ENCODE measurements at places on chromosomes 4 and X.

DNA sequence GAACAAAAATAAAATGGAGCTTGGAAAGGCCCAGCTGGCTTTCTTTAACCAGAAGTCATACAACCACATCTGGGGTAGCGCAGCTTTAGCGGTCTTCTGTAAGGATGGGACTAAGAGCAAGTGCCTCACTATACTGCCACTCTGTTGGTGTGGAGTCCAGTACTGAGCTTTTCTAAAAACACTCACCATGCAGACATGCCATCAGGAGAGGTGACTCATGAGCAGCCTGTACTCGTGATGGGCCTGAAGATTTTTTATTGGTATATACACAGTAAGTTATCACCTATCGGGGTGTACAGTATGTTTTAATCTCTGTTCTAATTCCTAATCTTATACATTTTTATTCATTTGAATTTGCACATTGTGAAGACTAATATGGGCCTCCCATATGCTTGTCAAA lies 9.6 kb downstream of the PPP3CA start:
- DNase-seq = no peak

GRCh38 chrX:30620125-30620524 lies 33.1 kb upstream of the GK start:
- DNase-seq = no peak

GRCh38 chr4:129622566-129622965 lies 526.6 kb downstream of the C4orf33 start:
- DNase-seq = no peak

GRCh38 chrX:41137589-41137988 lies 52.3 kb downstream of the USP9X start:
- no peak for DNase-seq

GRCh38 chr4:141890279-141890678 lies 253.9 kb downstream of the IL15 start:
- no peak for DNase-seq

DNA sequence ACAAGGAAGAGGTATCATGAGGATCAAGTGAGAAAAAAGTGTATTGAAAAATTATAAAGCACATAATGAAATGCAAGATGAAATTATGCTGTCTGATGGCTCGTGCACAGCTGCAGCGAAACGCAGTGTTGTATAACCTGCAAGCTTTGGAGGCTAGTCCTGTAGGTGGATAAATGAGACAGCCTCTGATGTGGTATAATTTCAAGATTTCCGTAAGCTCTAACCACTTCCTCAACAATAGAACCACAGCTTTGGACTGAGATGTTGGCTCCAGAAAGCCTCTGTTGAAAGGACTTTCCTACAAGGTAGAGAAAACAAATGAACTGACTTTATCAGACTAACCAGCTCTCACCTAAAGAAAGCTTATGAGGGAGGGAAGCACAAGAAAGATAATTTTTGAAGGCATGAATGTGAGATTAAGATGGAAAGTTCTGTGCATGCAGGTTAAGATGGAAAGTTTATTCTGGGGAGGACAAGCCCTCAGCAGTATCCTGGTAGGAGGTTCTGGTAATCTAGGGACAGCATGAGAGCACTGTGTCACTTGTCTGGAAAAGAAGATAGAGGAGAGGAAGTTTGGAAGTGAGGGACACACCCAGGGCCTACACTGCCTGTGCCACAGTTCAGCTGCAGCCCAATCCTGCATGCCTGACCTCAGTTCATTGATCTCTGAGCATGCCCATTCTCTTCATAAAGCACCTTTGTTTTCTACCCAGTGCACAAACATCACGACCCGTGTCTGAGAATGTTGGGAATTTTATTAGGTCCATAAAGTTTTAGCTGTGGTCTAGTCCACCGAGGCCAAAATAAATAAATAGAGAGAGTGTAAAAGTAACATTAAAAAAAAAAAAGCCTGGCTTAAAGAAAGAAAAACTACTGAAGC lies 161.5 kb upstream of the SFRP2 start:
- peak; percentile 63 for DNase-seq

- DNase-seq = no peak
Measured at GRCh38 chr4:130368668-130369067, 1272.7 kb downstream of the C4orf33 start.

DNA sequence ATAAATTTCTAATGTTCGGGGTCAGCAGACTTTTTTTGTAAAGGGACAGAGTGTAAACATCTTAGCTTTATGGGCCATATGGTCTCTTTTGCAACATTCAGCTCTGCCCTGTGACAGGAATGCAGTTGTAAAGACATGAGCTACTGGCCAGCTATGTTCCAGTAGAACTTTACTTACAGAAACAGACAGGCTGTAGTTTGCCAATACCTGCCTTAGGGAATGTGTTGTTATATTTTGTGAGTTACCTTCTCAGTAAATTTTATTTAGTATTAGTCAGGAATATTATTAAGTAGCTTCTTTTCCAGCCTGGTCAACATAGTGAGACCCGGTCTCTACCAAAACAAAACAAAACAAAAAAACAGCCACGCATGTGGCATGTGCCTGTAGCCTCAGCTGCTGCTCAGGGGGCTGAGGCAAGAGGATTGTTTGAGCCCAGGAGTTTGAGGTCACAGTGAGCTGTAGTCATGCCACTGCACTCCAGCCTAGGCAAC lies 48.7 kb downstream of the HTT start:
- DNase-seq = no peak

DNA sequence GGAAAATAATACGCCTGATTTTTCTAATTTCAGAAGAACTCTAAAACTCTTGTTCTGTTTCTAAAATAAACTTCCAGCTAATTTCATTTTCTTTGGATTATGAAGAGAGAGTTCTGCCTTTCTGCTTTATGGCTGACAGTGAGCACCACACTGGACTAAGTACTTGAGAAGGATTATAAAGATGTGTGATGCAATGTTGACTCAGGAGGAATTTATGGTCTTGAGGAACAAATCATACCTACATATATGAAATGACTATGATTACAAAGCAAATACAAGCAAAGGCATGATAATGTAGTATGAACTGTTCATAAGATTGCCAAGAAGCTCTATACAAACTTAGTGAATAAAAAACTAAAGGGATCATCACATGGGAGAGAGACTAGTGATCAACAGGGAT lies 13.0 kb upstream of the SLC25A5 start:
- DNase-seq = no peak

DNA sequence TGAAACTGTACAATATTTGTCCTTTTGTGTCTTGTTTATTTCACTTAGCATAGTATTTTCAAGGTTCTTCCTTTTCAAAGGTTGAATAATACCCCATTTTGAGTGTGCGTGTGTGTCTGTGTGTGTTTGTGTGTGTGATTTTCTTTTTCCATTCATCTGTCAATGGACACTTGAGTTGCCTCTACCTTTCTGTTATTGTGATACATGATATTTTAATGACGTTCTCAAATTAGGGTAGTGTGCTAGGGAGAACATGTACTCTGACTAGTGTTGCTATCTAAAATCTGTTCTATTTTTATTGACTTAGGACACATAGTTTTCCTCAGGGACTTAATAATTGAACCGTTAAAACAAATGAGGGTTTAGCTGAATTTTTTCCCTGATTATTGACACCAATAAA lies 9.9 kb downstream of the MMRN1 start:
- DNase-seq = no peak

GRCh38 chrX:9913146-9913433 lies 54.1 kb upstream of the CLDN34 start:
- no peak for DNase-seq

DNA sequence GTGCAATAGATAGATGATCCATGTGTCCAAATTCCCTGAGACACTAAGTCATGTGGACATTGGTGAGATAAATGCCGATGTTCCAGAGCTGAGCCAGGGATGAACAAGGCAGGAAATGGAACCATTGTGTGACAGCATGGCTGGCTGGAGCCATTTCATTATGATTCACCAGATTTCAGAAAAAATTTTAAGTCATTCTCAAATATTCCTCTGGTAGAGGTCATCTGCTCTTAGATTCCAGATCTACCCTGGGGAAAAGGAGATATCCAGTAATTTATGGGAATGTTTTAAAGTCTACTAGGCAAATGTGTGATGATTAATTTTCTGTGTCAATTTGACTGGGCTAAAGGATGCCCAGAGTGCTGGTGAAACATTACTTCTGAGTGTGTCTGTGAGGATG lies 287.3 kb downstream of the STK32B start:
- DNase-seq = no peak

GRCh38 chr4:141999446-142000143 lies 363.2 kb downstream of the IL15 start:
- no peak for DNase-seq

GRCh38 chr4:92303621-92304027 lies at the start of gene GRID2:
Gene GRID2, plus strand, starts transcription at chr4:92303966.
- DNase-seq = no peak

DNA sequence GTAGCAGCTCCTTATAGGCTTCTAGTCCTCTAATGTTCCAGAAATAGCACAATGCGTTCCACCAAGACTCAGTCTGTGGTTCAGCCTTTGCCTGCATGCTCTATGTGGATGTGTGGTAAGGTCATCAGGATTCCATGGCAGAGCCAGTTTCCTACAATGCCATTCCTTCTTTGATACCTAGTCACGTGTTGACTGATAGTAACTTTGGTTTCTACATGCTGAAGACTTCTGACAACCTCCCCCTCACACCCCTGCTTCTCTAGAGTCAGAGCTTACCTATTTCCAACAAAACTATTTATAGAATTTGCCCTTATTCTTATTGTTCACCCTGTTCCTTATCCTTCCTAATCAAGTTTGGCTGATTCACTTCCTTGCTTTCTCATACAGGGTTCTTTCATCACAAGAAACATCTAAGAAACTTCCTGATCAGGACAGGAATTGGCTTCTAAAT lies 81.1 kb downstream of the CT47B1 start:
- DNase-seq = no peak

- DNase-seq = no peak
Measured at GRCh38 chr4:150970685-150971151, 44.4 kb downstream of the LRBA start.

DNA sequence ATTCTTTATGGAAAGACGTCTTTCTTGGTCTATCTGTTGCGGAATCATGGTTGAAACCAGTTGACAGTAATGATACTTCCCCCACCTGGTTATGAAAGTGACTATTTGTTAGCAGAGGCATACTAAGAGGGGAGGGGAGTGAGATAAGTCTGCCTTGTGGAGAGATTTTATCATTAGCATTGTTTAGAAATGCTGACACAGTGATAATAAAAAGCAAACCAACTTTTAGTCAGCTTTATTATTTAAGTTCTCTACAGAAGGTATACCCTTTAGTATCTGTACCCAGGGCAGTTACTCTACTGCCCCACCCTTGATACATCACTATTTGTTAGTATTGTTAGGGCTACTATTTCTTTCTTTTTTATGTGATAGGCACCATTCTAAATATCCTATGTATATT lies 26.9 kb upstream of the IL1RAPL2 start:
- DNase-seq = no peak

DNA sequence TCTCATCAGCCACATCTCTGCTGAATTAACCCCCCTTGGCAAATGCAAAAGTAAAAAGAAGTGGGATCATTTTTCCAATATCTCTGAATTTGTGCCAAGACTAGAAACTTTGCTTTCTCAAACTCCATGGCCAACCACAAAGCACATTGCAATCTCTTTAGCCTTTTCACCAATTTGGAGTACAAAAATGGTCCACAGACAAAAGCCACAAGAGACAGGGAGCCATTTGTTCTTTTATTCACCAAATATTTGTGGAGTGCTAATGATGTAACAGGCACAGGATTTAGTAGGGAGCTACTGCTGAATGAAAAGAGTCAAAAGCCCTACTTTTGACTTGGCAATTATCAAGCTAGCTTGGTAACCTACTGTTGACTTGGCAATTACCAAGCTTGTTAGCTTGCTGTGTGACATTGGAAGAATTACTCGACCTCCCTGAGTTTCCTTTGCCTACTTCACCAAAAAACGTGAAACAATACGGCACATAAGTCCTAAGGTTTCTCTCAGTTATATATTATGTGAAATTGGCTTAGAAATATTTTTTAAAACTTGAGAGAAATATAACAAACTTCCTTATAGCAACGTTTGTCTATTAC lies 97.1 kb upstream of the KLF3 start:
- no peak for DNase-seq

GRCh38 chrX:54785901-54786300 lies 12.2 kb downstream of the ITIH6 start:
- DNase-seq = no peak

DNA sequence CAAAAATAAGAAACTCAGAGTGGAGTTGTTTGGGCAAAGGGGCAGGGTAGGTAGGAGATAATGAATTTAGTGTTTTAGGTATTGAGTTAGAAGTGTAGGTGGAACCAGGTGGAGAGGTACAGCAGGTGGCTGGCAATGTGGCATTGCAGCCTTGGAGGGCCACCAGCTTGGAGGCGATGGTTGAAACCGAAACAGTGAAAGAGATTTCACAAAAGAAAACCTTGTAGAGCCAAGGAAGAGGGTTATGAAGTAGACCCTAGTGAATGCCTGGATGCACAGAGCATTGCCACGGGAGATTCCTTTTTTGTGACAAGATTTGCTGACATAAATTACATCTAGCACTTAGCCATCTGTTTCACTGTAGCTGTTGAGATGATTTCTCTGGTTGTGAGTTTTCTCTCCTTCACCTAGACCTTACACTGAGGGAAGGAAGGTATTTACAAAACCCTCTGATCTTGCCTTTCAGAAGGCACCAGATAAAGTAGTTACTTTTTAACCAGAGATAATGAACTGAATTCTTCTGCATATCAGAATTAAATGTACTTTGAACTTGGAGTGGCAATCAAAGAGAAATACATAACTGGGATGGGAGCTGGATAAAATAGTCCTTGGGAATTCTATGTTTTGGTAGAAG lies 104.1 kb upstream of the CASK start:
- DNase-seq = no peak

GRCh38 chr4:105551965-105552746 lies at the start of gene ARHGEF38:
Gene ARHGEF38, plus strand, starts transcription at chr4:105552620. Its CDS starts 146 bp downstream, at chr4:105552766.
- DNase-seq = no peak

DNA sequence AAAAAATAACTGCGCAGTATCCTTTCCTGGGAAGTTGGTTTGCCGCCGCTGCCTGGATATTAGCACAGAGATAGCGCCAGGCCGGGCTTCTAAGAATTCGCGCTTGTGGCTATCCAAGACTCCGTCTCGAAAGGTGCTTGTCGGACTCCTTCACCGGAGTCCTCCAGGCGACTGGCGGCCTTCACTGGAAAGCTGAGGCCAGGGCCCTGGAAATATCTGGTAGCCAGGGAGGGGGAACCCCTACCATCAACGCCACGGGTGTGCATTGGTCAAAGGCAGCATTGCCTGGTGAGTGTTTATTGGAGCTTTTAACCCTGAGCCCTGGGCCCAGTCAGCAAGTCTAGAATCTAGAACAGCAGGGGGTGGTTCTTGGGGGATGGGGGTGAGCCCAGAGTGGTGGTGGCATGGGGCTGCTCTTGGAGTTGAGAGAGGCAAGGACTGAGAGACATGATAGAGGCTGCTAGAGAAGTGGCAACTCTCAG lies 577 bp upstream of the PIM2 start:
- no peak for DNase-seq

DNA sequence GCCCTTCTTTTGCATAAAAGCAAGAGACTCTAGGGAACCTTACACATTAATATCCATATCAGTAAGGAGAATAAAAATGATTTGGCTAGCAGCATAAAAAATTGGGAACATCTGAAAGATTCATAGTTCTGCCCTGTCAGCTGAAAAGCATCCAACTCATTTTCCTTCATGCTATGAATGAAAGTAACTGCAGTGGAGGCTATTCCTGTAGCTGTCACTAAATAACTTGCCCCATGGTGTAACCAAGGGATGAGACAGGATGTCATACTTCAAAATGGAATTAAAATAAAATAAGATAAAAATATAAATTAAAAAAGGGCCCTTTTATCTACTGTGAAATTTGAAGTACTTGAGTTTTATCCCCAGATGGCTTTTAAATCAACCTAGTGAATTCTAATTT lies 878.8 kb downstream of the C4orf33 start:
- no peak for DNase-seq
